ENCODE measurements at places on chromosomes 4 and X.
A peak's percentile ranks its signal among the peaks of the same experiment; 100 is the strongest.

DNA sequence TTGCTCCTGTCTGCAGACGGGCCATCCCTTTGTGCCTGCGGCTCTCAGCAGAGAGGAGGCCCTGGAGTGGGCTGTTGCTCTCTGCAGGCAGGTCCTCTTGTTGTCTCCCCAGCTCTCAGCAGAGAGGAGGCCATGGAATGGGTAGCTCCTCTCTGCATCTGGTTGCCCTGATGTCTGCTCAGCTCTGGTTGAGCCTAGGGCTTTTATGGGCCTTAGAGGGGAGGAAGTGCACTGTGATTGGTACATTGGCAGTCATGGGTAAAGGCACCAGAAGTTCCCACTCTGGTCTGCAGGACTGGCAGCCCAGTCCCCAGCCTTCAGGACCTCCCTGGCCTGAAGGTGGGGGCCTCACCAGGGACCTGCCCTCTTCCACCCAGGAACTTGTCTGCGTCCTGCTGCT lies 21.5 kb downstream of the SPON2 start:
- no peak for DNase-seq

DNA sequence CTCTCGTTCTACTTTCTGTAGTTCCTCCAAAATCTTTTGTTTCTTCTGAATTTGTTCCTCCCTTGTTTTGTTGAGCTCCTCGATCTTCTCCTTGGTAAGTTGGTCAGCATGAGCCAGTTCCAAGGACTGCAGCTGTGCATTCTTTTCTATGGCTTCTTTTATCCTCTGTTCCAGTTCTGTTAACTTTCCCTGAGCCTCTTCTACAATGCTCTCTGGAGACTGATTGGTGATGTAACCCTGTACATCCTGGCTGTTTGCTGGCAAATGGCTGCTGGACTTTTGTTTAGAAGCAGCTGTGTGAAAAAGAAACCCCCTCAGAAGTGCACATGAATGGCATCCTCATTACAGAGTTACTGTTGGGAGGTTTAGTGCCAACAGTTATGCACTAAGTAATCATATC lies 70.5 kb upstream of the COX18 start:
- no peak for DNase-seq

- DNase-seq, result no peak
Measured at GRCh38 chr4:26762650-26763049, 98.0 kb upstream of the STIM2 start.

DNA sequence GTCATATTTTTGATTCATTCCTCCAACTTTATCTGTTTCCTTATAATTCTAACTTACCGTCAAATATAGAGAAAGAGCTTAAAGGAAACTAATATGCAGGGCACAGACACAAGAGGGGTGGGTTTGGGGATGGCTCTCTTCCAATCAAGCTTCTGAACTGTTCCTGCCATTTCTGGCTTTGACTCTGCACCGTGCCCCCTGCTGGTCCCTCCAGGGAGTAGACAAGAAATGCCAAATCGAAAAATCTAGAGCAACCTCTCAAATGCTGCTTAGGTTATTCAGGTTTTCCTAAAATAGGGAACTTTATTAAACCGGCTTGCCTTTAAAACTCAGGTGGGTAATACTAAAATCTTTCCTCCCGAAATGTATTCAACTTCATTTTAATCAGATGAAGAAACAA lies 39.8 kb upstream of the VCX3A start:
- DNase-seq, result no peak

DNA sequence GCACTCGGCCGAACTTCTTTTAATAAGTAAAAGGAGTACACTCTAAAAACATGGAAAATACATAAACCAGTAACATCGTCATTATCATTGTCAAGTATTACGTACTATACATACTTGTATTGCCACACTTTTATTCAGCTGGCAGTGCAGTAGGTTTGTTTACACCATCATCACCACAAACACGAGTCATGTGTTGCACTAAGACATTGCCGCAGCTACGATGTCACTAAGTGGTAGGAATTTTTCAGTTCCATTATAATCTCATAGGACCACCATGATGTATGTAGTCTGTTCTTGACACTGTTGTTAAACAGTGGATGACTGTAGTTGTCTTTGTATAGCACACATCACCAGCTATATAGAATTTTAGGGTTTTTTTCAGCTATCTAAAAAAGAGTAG lies 48.0 kb upstream of the TMEM131L start:
- no peak for DNase-seq

DNA sequence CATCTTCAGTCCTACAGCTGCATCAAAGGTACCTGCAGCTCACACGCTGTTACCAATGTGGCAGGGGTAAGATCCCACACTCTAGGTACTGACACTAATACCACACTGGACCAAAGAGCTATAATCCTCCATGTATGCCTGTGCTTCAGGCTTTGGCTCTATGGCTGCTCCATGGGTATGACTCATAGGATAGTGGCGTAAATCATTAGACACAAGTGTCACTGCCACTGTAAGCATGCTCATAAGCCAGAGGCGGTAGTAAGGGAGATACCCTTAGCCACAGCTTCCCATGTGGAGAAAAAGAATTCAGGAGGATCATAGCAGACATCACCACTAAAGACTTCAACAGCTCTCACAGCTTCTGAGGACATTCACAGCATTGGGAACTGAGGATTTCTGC lies 287.5 kb downstream of the ACTRT1 start:
- no peak for DNase-seq

DNA sequence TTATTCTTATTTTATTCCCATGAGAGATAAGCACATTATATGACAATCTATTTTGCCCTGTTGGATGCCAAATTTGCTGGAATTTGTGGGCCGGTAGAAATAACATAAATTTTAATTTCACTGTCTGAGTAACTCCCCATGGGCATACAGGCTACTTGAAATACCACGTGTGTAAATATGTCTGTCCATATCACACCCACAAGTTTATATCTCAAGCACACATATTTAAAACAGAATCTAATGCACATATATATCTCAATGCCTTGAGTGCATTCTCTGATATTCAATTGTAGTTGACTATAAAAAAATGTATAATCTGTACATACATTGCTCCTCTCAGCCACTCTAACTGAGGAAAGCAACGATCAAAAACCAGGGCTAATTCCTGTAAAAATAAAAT lies 51.2 kb downstream of the PPARGC1A start:
- no peak for DNase-seq

GRCh38 chr4:94813221-94813620 lies 55.5 kb downstream of the BMPR1B start:
- no peak for DNase-seq

DNA sequence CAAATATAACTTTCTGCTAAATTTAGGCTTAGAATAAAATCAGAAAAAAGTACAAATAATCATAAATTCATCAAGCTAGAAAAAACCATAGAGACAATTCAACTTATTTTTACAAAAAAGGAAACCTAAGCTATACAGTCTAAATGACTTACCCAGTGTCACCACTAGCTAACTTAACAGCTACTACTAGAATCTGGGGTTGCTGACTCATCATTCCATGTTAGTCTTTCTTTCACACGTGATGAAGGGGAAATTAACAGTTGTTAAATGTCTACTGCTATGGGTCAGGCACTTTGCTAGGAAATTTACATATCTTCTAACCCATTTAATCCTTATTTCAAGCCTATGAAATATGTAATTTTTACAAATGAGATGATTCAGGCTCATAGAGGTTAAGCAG lies 349.3 kb upstream of the GALNT7 start:
- DNase-seq, result no peak

GRCh38 chr4:139420652-139421051 lies 33.3 kb upstream of the RAB33B start:
- no peak for DNase-seq

- DNase-seq, result no peak
Measured at GRCh38 chr4:40923316-40924095, 173.8 kb downstream of the NSUN7 start.

DNA sequence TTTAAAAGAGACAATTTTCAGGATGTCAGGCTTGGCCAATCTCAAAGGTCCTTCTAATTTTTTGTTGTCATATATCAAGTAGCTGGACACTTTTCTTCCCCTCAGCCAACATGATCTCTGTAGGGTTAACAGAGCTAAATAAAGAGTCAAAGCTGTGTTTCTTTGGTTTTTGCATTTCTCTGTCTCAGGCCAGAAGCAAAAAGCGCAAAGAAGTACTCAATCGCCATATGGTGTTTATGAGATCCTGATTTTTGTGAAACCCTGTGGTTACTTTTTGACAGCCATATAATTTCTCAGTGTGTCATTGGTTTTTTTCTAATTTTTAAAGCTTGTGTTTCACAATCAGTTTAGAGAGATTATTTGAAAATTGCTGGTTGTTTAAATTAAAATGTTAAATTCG lies 111.9 kb downstream of the MAPK10 start:
- DNase-seq, result no peak

GRCh38 chr4:30767147-30767845 lies 47.1 kb downstream of the PCDH7 start:
- DNase-seq, result no peak

- no peak for DNase-seq
Measured at GRCh38 chrX:81174286-81174685, 27.4 kb downstream of the HMGN5 start.

DNA sequence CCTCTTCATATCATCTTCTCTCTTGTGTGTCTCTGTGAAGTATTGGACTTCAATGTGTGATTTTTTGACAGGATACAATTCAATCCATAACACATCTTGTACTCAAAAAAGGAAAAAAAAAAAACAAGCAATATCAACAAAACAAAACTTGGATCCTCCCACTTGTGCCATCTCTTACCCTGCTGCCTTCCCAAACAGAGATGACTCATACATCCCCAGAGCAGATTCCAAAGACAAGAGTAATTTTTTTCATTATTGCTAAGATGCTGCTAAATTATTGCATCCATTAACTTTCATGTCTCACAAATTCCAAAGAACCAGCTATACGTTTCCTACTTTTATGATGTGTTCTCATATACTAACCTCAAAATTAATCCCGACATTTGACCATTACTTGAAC lies 479.2 kb downstream of the GBA3 start:
- peak; percentile 29 for DNase-seq

DNA sequence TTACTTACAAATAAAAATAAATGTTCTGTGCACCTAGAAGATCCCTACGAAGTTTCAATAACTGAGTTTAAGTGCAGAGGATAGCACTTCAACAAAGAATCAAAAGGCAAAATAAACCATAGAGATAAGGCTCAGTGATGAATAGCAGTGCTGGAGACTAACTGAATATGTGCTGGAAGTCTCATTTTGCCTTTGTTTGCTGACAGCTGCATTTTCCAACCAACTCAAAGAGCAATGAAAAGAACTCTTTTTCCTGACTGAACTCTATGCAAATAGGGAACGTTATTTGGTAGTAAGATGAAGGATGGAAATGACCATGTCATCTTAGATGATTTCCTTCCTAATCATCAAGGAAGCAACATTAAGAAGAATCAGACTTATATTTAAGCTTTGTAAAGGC lies 32.7 kb upstream of the ADH7 start:
- DNase-seq, result no peak

DNA sequence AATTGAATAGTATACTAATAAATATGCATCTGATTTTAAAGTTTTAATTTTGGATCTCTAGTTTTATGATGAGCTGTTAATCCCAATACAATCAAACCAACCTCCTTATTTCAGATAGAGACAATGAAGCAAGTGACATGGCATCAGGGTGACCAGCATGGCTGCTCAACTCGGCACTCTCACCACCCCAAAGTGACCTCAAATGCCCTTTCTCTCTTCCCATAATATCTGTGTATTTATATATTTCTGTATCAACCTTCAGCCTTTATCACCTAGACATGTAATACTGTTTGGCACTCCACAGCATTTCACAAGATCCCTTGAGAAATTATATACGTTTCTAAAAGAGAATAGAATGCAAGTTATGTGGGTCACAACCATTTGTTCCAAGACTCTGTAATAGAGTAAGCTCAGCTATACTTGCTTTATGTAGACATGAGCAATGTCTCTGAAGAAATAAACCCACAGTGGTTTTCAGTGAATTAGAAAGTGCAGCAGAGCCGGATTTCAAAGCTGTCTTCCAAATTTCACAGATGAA lies 1623.2 kb upstream of the PABPC4L start:
- no peak for DNase-seq

- DNase-seq, result peak; percentile 31
Measured at GRCh38 chr4:107665001-107665400, 55.0 kb downstream of the PAPSS1 start.

- no peak for DNase-seq
Measured at GRCh38 chrX:119692191-119693039, 553 bp downstream of the SEPTIN6 start.

GRCh38 chr4:66465111-66465510 lies 794.8 kb upstream of the EPHA5 start:
- peak; percentile 30 for DNase-seq

DNA sequence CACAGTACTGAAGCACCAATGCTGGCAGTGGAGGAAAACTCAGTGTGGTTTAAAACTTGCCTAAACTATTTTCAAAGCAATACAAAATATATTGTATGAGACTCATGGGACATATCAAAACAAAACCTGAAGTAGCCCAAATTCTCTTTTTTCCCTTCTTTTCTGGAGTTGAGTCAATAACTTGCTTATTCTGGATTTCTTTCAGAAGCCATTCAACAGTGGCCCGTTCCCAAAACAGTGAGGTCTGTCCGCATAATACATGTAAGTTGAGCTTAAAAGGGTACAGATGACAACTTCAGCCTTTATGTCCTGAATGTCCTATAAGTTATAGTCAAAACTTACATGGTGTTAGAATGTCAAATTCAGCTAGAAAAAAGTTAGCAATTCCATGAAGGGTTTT lies 100.8 kb downstream of the SHISA3 start:
- DNase-seq, result no peak

DNA sequence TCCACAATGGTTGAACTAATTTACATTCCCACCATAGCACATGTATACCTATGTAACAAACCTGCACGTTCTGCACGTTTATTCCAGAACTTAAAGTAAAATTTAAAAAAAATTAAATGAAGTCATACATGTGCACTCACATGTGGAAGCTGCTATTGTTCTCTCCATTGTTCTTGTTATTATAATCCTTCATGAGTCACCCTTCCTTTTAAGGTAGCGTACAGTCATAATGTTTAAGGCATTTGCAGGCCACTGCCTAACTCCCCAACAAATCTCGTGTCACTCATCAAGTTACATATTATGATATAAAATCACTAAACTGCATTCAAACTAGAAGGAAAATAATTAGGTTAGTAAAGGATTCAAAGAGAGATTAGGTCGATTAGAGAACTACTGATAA lies 63.6 kb downstream of the SLC7A11 start:
- DNase-seq, result no peak

GRCh38 chr4:111873801-111874200 lies 271.5 kb upstream of the FAM241A start:
- DNase-seq, result no peak
